Endothelial cell of coronary artery (primary cell): ENCODE measurements at places on chromosomes 3 and 15. TPM values are rescaled to one million over a fixed set of nuclear protein-coding genes. Genes with fewer than 3 reads are reported as not detected.

The C3orf20 gene
- total RNA-seq, result under 0.01 TPM in 2 replicates

The EFCC1 gene
- total RNA-seq, result 0.18 and 0.19 TPM in 2 replicates

The AP3B2 gene
- not detected in 2 replicates for total RNA-seq

The EIF1B gene
- total RNA-seq, result 15.2 TPM in 2 replicates

The NSUN3 gene
- total RNA-seq, result 13.2 and 14.0 TPM in 2 replicates

The PSTPIP1 gene
- 0.09 and 0.47 TPM in 2 replicates for total RNA-seq

The KBTBD13 gene
- total RNA-seq, result not detected in 2 replicates
